ENCODE measurements at places on chromosomes 13 and 19.

- no peak for DNase-seq
- H3K36me3 ChIP-seq = peaks cover 23% of the 10 kb centered on the region
- peak overlapping the region; percentile 41 for H3K27ac ChIP-seq
- no peaks in the 10 kb centered on the region for H3K27me3 ChIP-seq
Observed at GRCh38 chr19:4976401-4977298, 7.7 kb downstream of the KDM4B start.

DNA sequence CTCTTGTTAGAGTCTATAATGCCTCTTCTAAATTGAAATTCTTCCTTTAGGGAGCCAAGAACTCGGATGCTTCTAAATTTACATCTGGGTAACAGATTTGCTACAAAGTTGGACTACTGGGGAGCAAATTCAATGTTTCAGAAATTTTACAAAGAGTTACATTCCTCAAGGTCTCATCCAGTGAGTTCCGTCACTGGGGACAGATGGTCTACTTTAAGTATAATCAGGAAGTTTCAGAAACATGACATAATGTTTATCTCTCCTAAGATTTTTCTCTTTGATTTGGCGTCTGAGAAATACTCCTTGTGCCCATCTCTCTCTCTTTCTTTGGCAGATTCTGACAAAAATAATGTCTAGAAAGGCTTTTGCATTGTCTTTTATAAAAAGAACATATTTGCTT lies 81.5 kb upstream of the MBNL2 start:
- no peak overlapping the region for H3K27ac ChIP-seq
- H3K27me3 ChIP-seq = peaks cover 7% of the 10 kb centered on the region
- no peaks in the 10 kb centered on the region for H3K36me3 ChIP-seq
- no peak for DNase-seq
- H3K4me1 ChIP-seq = peaks cover 7% of the 10 kb centered on the region

- no peaks in the 10 kb centered on the region for H3K36me3 ChIP-seq
- H3K4me1 ChIP-seq = peaks cover 10% of the 10 kb centered on the region
- H3K27me3 ChIP-seq = no peaks in the 10 kb centered on the region
- H3K4me3 ChIP-seq = no peak overlapping the region
Observed at GRCh38 chr13:30169442-30169841, 137.9 kb downstream of the KATNAL1 start.

- no peaks in the 10 kb centered on the region for H3K27me3 ChIP-seq
- H3K27ac ChIP-seq = no peak overlapping the region
- no peaks in the 10 kb centered on the region for H3K36me3 ChIP-seq
- H3K4me1 ChIP-seq = no peaks in the 10 kb centered on the region
- H3K4me3 ChIP-seq = no peak overlapping the region
- no peak for DNase-seq
Observed at GRCh38 chr13:107242138-107242537, 674.2 kb upstream of the ARGLU1 start.

DNA sequence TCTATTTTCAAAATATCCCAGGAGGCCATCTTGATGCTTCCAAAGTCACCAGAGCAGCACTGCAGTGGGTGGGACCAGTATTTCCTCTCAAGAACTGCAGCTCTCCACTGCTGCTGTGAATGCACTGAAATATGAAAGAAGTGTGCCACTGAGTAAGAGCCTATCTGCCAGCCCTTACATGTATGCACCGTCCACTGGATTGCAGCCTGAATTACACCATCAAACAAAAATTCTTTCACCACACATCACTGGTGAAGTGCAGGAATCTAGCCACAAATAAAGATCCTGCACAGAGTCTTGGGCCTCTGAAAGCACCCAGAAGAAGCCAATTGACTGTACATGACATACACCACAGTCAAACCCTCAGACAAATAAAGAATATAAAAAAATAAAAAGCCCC lies 249.0 kb downstream of the LHFPL6 start:
- no peak overlapping the region for H3K4me3 ChIP-seq
- no peaks in the 10 kb centered on the region for H3K36me3 ChIP-seq
- no peak for DNase-seq
- no peaks in the 10 kb centered on the region for H3K4me1 ChIP-seq
- peaks cover 1% of the 10 kb centered on the region for H3K27me3 ChIP-seq

DNA sequence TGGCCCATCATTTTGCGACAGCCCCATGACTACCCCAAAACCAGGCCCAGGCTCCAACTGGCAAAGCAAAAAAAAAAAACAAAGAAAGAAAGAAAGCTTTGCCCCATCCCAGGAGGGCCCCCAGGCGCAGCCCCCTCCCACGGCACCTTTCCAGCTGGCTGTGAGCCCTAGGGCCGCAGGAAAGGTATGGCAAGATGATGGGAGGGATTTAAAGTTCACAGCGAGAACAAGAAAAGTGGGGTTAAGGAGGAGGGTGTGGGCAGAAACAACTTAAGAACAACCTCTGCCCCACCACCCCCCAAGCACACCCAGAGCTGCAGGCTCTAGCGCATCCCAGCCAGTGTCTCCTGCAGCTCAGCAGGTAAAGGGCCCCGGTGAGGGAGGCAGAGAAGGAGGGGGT lies at the start of gene CYP2F1:
TSS of gene CYP2F1 (plus strand) at position 301 of the 400 bp plus-strand sequence. CDS start 1,757 bp downstream, outside the sequence.
- peaks cover 9% of the 10 kb centered on the region for H3K27me3 ChIP-seq
- H3K4me1 ChIP-seq = no peaks in the 10 kb centered on the region
- no peak for DNase-seq
- no peak within 1 kb of the TSS for H3K27ac ChIP-seq
- no peaks in the 10 kb centered on the region for H3K36me3 ChIP-seq

DNA sequence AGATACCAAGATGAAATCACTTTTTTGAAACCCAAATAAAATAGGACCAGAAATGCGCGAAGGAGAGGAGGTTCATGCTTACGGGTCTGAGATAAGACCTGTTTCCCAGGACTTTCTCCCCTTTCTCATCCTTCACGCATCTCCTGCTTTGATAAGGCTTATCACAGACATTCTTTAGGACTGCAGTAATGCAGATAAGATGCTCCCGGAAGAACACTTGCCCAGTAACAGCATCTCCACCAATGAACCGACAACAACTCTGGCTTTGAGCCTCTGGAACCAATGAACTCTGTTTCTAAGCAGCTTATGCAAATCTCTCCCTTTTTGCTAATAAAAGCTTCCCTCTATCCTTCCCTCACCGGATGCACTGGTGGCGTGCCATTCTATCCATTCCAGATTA lies 783.4 kb upstream of the ARGLU1 start:
- no peaks in the 10 kb centered on the region for H3K36me3 ChIP-seq
- H3K27me3 ChIP-seq = no peaks in the 10 kb centered on the region
- no peak overlapping the region for H3K27ac ChIP-seq
- no peak overlapping the region for H3K4me3 ChIP-seq
- DNase-seq = no peak

DNA sequence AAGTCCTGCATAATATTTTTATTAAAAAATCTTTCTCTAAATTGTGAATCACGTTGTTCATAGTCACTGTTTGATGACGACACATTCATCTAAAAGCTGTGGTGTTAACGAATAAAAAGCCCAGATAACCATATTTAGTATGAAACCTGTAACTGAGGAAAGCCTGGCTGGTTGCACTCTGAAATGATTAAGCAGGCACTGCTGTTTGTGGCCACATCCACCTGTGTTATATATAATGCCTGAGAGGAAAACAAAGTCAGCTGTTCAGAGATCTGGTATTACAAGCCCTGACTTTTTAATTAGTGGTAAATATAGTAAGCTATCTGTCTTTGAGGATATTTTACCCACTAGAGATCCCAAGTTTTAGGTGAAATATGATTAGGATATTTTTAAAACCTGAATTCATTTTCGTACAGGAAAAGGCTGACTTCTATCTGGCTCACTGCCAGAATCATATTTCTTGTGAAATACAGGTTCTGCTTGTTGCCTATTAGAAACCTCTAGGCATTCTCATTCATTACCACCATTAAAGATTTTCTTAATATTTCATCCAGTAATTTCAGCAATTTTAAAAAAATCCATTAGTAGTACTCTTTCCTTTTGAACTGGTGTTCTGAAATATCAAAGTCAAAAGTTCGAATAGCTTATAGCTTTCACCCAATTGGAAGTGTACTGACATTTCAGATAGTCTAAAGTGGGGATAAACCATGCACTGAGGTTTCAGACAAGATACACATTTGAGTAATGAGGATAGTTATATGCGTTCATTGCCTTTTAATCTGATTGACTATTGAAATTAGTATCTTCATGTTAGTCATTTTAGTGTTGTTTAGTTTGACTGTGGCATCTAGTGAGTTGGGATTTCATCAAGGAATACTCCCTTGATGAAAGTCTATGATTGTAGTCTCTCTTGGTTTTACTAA lies 79.7 kb downstream of the LMO7 start:
- no peaks in the 10 kb centered on the region for H3K27me3 ChIP-seq
- H3K4me1 ChIP-seq = no peaks in the 10 kb centered on the region
- no peak overlapping the region for H3K27ac ChIP-seq
- no peak for DNase-seq

GRCh38 chr19:6725513-6726231 lies 5.2 kb upstream of the C3 start:
- no peak overlapping the region for H3K4me3 ChIP-seq
- DNase-seq = no peak
- H3K27me3 ChIP-seq = no peaks in the 10 kb centered on the region
- peaks cover 67% of the 10 kb centered on the region for H3K4me1 ChIP-seq
- peak overlapping the region; percentile 53 for H3K27ac ChIP-seq

DNA sequence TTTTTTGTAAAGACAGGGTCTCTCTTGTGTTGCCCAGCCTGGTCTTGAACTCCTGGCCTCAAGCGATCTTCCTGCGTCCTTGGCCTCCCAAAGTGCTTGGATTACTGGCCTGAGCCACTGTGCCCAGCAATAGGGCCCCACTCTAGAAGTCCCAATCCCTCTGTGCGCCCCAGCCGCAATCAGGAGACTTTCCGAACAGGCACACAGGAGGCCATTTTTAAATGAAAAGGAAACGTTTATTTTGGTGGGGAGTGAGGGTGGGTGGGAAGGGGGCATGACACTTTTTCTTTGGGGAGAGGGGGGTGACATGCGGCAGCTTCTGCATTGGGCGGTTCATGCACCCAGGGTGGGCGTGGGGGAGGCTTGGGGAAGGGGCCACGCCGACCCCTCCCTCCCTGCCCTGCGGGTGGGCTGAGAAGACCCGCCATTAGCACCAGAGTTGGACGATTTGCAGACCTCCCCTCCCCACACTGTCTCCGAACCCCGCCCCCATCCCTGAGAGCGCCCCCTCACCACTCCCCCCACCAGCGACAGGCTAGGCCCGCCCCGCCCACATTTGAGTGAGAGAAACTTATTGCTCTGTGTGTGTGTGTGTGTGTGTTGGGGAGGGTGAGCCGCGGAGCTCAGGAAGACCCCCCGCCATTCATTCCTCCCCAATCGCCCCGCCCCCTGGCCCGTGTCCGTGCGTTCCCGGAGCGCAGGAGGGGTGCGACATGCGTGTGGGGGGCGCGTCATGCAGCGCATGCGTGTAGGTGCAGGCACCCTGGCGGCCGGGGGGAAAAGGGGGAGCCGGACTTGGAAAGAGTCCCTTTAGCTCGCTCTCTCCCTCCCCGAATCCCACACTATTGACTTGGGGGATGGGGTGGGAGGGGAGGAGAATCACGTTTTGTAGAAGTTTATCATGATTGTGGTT lies 17.2 kb downstream of the KCNC3 start:
- H3K27ac ChIP-seq = no peak overlapping the region
- H3K27me3 ChIP-seq = peaks cover 57% of the 10 kb centered on the region
- peaks cover 25% of the 10 kb centered on the region for H3K4me1 ChIP-seq
- H3K36me3 ChIP-seq = no peaks in the 10 kb centered on the region
- no peak for DNase-seq
- H3K4me3 ChIP-seq = no peak overlapping the region

- no peak overlapping the region for H3K4me3 ChIP-seq
- DNase-seq = no peak
- no peak overlapping the region for H3K27ac ChIP-seq
- H3K27me3 ChIP-seq = peaks cover 43% of the 10 kb centered on the region
Observed at GRCh38 chr13:21616205-21616866, 12.4 kb upstream of the MICU2 start.

DNA sequence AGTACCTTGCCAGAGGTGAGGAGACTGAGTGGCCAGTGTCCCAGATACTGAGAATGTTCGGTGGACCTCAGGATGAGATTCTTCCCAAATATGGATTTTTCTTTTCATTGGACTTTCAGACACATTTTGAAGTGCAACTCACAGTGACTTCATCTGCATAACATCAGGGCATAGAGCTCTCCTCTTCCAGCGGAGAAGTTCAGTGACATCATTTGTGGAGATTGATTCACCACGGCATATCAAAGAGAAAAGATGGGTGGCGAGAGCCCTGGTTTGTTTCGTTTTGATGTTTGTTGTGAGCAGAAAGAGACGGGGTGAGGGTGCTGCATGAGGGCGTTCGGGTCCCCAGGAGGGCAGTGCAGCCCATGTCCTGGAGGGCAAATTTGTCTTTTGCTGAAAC lies 120.1 kb upstream of the GPR12 start:
- H3K27ac ChIP-seq = no peak overlapping the region
- H3K4me1 ChIP-seq = no peaks in the 10 kb centered on the region
- no peaks in the 10 kb centered on the region for H3K36me3 ChIP-seq
- DNase-seq = no peak
- H3K4me3 ChIP-seq = no peak overlapping the region

GRCh38 chr19:18939922-18940768 lies 872 bp downstream of the HOMER3 start:
- DNase-seq = no peak
- no peak overlapping the region for H3K27ac ChIP-seq
- peak overlapping the region; percentile 78 for H3K4me3 ChIP-seq
- H3K4me1 ChIP-seq = peaks cover 16% of the 10 kb centered on the region

DNA sequence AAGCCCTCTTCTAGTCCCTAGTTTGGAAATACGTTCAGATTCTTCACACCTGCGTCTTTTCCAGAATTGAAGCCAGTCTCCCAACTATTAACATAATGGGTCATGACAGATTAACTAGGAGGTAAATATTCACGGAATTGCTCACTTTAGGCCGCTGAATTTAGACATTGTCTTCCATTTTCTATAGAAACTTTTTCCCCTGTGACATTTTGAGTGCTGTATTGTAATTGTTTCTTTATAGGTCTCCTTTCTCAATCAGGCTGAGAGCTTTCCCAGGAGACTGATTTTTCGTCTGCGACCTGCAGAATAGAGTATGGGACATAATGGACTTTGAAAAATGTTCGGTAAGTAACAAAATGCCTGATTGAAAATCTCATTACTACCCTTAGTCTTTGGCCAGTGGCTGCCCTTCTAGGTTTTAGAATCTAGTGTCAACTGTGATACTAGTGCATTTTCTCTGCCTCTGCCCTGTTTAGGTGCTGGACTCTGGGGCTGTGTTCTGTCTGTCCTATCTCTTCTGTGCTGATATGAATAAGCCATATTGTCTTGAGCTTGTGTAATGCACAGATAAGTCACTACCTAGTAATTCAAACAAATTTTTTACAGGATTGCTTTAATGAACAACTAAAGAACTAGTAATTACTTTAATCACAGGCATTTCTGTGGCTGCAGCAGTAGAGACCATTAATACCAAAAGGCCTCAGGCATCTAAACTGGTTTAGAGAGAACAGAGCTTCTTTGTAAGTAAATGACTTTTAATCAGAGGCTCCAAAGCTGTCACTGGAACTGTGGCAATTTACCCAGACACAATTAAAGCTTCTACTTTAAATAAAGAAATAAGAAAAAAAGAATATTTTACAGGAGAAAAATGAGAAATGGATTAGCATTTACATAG lies 122.4 kb upstream of the FREM2 start:
- H3K27me3 ChIP-seq = no peaks in the 10 kb centered on the region
- H3K4me3 ChIP-seq = no peak overlapping the region
- no peak for DNase-seq
- H3K27ac ChIP-seq = no peak overlapping the region
- H3K4me1 ChIP-seq = no peaks in the 10 kb centered on the region
- no peaks in the 10 kb centered on the region for H3K36me3 ChIP-seq

GRCh38 chr13:101892296-101892695 lies 439.8 kb downstream of the ITGBL1 start:
- no peak overlapping the region for H3K4me3 ChIP-seq
- H3K27me3 ChIP-seq = peaks cover 2% of the 10 kb centered on the region
- no peak overlapping the region for H3K27ac ChIP-seq
- no peaks in the 10 kb centered on the region for H3K36me3 ChIP-seq
- no peak for DNase-seq
